ENCODE measurements at places on chromosomes 6 and 20.

DNA sequence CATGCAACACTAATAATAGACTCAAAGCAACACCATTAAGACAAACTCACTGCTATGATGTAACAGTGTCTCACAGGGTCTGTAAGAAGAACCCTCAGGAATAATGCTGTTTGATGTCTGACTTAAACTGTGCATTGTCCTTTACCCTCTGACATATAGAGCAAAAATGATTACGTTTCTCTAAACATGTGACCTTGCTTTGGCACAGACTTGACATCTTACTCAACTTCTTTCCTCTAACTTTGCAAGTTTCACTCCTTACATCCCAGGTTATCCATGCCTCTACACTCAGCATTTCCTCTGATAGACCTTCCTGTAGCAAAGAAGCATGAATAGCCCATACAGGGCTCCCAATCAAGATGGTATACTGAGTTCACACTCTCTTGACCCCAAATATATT is 252.7 kb downstream of the UST start:
- DNase-seq, result no peak

DNA sequence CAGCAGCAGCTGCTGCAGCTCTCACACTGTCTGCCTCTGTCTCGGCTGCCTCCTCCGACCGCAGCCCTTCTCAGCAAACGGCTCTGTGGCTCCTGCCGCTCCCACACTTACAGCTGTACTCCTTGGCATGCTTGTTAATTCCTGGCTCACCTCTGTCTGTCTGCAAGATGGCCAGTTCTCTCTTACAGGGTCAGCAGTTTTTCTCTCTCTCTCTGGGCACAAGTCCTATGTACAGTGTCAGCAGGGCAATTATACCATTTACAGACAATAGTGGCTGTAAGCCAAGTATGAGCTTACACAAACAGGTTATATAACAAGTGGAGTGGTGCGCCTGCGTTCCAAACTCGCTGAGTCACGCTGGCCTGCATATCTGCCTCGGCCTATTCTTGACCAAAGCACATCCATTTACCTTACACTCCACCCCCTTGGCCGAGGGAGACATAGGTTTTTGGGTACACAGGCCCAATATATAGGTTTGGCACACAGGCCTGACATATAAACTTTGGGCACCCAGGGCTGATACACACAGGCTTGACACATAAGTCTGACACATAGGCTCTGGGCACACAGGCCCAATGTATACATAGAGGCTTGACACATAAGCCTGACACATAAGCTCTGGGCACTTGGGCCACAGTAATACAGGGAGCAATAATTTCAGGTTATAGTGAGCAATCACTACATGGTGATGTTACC is 4.4 kb downstream of the ZKSCAN3 start:
- no peak for DNase-seq

- DNase-seq, result no peak
Observed at GRCh38 chr6:135266675-135267074, 85.6 kb downstream of the MYB start.

DNA sequence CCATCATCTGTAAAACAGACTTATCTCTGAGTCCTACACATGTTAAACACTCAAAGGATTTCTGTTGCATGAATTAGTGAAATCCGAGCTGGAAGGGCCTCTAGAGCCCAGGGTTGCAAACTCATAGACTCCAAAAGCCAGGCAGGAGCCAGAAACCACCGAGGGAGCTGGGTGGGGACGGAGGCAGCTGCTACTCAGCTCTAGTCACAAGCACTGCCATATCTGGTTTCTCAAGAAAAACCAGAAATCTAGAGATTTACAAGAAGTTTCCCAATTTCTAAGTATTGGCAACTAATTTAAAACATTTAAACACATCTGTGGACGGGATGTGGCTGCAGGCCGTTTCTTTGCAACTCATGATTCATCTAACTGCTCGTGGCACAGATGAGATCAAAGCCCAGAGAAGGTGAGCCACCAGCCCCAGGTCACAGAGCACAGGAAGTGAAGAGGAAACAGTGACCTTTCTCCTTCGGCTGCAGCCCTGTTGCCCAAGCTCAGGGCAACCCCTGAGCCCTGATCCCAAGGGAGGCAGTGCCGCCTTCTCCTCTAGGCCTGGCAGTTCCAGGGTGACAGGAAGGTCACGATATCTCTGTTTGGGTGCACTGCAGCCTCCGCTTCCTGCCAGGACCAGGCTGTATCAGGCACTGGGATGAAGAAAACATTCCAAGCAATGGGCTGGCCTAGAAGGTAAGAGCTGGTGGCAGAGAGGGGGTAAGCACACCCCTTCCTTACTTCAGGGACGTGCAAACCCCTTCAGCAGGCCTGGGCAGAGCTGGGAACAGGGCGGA is 26.4 kb upstream of the PTGIS start:
- peak; percentile 85 for DNase-seq

GRCh38 chr20:43532416-43533055 is 25.0 kb downstream of the L3MBTL1 start:
- no peak for DNase-seq

DNA sequence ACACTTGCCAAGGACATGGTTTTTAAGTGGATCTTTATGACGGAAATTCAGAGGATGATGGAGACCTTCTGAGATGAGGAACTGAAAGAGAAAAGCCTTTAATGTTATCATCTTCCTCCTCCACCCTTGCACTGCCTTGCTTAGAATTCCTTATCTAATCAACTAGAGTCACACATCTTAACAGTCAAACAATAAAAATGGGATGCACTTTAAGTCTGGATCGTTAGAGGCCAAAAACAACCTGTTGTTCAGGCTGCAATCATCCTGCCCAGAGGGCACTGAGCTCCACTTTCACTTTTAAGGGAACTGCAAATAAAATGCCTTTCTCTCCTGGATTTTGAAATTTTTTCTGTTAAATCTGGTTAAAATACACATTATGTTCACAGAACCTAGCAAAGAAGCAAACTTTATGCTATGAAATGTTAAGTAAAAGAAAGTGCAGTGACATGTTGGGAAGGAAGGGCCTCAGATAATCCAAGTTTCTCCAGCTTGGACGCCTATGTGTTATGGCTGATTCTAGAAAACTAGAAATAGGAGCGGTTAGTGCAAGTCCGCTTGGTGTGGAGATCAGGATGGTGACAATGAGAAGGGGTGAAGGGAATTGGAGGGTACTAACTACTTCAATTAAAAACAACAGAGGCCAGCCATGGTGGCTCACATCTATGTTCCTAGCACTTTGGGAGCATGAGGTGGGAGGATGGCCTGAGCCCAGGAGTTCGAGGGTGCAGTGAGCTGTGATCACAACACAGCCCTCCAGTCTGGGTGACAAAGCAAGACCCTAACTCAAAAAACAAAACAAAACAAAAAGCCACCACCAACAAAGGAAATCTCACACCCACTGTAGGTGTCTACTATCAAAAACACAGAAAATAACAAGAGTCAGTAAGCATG is 66.4 kb upstream of the KIF13A start:
- no peak for DNase-seq

- DNase-seq, result no peak
Observed at GRCh38 chr6:141658696-141659095, 474.0 kb upstream of the GJE1 start.

DNA sequence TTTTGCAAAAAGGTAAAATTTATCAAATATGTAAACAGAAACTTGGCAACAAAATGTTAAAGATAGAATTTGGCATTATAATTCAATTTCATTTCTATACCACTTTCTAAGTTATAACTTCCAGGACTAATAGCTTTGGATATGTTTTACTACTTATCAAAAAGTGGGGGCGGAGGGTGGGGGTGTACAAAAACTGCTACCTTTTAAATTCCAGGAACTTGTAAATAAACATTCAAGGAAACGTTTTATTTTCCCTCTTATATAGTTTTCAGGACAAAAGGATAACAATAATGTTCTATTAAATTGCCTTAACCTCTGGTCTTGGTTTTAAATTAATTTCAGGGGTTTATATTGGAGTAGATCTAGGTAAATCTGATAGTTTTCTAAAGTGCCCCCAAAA is 103.8 kb downstream of the DST start:
- DNase-seq, result no peak
